NCI-H748 treated with DMSO at 0.1 percent for 48 hours (cell line): ENCODE measurements at places on chromosomes 16 and 17.

DNA sequence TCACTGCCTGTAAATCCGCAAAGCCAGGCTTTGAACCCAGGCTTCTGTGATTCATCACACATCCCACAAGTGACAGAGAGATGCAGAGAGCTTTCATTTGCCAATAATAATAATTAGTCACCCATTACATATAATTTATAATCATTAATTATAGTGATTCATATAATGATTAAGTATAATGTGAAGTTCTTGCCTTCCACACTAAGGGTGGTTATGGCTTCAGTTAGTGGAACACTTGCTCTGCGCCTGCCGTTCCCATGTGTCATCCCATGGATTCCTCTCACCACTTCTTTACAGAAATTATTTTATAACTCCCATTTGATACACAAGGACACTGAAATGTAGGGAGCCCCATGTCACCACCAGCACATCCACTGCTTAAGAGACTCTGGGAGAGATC lies 39.8 kb upstream of the XYLT1 start:
- no peak for DNase-seq

GRCh38 chr16:88807142-88807625 lies 3.6 kb downstream of the CDT1 start:
- no peak for DNase-seq

- DNase-seq, result no peak
These were observed 25.5 kb downstream of the KDM8 start for GRCh38 chr16:27228621-27229501.

GRCh38 chr17:29640413-29640812 lies 17.7 kb upstream of the CORO6 start:
- DNase-seq, result no peak

GRCh38 chr16:641326-642188 lies at the start of gene MCRIP2:
Gene MCRIP2, plus strand, starts transcription at chr16:641828. Its CDS starts 164 bp downstream, at chr16:641992.
- DNase-seq, result peak; percentile 10

- peak; percentile 28 for DNase-seq
These were observed 155.6 kb upstream of the PLCG2 start for GRCh38 chr16:81623365-81624102.

- no peak for DNase-seq
These were observed 176.7 kb downstream of the C16orf95 start for GRCh38 chr16:87140211-87141200.

GRCh38 chr17:77318021-77318420 lies 177.3 kb downstream of the SEC14L1 start:
- DNase-seq, result no peak

DNA sequence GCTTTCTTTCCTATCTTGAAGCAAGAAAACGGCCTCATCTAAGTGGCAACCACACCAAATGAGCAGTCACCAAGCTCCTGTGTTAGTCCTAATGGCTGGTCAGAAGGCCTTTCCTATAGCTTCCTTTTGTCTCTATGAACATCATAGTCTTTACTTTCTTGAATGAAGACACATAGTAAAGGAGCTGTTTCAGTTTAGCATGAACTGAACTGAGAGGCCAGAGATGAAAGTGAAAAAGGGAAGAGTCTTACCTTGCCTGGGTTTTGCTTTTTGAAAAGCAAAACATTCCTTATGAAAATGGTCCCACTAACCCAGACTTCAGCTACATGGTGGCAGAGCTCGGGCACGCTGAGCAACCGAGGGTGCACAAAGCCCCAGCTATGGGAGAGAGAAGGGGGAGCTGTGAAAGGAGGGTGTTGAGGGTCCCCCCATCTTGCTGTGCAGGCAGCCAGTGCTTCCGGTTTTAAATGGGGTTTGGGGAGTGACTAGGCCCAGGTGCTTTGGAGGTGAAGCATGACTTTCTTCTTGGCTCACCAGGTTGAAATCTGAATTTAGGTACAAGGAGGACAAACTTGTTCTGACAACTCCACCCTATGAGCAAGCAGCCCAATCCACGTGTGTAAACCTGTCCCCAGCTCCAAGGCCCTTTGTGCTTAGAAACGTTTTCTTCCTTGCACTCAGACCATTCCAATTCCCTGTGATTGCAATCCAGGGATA lies 9.1 kb upstream of the PSMC3IP start:
- DNase-seq, result no peak

DNA sequence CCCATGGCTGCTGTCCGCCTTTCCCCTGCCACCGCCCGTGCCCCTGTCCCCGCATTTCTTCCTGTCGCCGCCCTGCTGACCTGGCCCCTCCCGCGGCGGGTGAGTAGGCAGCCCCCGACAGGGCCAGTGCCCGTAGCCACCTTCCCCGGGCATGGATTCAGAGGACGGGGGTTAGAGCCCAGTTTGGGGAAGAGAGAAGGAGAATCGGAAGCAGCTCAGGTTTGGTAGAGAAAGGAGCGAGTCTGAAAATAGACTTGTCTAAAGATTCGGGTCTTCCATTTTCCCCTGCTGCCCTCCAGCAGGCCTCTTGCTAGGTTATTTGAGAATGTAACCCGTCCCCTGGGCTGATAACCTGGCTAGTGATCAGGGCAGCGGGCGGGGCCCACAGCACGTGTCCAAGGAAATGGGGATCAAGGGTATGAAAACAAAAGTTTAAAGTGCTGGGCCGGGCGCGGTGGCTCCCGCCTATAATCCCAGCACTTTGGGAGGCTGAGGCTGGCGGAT lies 7.9 kb upstream of the CLDN9 start:
- DNase-seq, result no peak

- no peak for DNase-seq
These were observed 47.8 kb downstream of the PITPNM3 start for GRCh38 chr17:6508519-6509030.

- DNase-seq, result no peak
These were observed 997.8 kb upstream of the EEF2KMT start for GRCh38 chr16:6095414-6095813.
